ENCODE measurements at places on chromosomes 5 and 9. TPM values are rescaled to one million over a fixed set of nuclear protein-coding genes. Genes with fewer than 3 reads are reported as not detected.

GRCh38 chr5:91407204-91407603 is 24.1 kb upstream of the ARRDC3 start:
- DNase-seq = no peak

- DNase-seq = no peak
These were observed 318.6 kb downstream of the CDH9 start for GRCh38 chr5:26719803-26720202.

- DNase-seq = no peak
These were observed 133.4 kb upstream of the OTULINL start for GRCh38 chr5:14447958-14448911.

DNA sequence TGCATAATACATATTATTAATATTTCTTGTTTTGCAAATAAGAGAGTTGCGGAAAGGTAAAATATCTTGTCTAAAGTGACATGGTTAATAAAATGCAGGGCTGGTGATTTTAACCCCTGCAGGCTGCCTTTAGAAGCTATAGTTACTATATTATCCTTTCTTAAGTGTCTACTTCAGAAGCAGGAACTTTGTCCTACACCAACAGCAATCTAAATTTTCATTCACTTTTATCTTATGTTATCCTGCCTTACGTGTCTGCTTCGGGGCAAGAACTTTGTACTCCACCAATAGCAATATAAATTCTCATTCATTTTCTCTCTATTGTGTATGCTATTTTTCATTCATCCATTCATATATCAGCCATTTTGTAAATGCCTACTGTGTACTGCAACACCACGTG is 719.5 kb downstream of the TLR4 start:
- DNase-seq = no peak

GRCh38 chr5:151903243-151903653 is 21.4 kb downstream of the GLRA1 start:
- DNase-seq = peak; percentile 70

GRCh38 chr9:101311191-101311590 is 73.6 kb downstream of the BAAT start:
- no peak for DNase-seq

DNA sequence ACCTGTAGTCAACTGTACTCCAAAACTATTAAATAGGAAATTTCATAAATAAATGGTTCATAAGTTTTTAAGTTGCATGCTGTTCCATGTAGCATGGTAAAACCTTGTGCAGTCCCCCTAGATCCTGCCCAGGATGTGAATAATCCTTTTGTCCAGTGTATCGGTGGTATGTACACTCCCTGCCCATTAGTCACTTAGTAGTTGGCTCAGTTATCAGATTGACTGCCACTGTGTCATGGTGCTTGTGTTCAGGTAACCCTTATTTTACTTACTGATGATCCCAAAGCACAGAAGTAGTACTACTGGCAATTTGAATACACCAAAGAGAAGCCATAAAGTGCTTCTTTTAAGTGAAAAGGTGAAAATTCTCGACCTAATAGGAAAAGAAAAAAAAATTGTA is 134.2 kb downstream of the RNF180 start:
- DNase-seq = no peak

GRCh38 chr5:2656206-2656605 is 95.3 kb downstream of the IRX2 start:
- DNase-seq = no peak

DNA sequence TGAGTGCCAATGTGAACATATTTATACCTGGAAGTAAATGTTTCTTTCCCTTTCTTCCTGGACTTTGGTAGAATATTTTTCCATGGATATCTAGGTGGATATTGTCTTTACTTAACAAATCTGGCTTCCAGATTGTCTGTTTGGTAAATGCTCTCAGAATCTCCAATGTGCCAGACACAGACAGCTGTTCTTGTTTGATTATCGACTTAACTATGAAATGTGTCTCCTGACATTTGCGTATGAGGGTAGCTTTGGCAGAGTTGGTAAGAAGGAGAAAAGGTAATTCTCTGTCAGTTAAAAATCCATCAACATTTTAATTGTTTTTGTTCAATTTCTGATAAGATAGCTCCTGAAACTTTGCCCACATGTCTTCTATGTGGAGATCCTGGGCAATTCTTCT is 196.4 kb upstream of the NUDT12 start:
- DNase-seq = no peak

DNA sequence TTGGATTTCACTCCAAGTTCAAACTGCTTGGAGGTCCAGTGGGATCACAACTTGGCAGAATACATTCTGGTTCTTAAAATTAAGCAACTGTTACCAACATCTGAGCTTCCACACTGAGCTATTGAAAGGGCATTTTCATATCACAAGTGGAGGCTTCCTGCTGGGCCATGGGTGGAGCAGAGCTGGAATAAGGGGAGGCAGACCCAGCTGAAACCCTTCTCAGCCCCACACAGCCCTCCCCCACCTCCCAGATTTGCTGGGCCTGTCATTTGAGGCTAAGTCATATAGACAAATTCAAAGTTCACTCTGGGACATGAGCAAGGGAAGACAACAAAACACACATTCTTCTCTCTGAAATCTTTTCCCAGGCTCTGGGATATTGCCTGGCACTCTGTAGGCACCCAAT is 79.9 kb downstream of the ACTL7B start:
- no peak for DNase-seq

GRCh38 chr9:81108391-81108790 is 581.0 kb downstream of the TLE1 start:
- DNase-seq = no peak

DNA sequence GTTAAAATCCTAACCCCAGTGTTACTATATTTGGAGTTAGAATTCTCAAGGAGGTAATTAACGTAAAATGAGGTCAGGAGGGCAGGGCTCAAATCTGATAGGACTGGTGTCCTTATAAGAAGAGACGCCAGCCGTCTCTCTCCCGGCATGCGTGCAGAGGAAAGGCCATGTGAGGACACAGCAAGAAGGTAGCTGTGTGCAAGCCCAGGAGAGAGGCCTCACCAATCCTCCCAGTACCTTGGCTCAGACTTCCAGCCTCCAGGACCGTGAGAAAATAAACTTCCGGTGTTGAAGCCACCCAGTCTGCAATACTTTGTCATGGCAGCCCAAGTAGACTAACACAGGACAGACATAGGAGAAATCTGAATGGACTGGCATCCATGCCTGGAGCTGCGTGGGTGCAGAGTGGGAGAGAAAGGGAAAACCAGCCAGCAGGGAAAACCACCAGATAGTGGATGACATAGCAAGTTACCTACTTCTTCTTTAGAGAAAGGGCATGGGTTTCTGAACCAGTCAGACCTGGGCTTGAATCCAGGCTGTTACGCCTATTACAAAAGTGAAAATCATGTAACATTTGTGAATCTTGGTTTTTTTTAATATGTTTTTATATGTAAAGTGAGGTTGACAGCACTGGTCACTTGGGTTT is 89.2 kb downstream of the FSTL4 start:
- no peak for DNase-seq

DNA sequence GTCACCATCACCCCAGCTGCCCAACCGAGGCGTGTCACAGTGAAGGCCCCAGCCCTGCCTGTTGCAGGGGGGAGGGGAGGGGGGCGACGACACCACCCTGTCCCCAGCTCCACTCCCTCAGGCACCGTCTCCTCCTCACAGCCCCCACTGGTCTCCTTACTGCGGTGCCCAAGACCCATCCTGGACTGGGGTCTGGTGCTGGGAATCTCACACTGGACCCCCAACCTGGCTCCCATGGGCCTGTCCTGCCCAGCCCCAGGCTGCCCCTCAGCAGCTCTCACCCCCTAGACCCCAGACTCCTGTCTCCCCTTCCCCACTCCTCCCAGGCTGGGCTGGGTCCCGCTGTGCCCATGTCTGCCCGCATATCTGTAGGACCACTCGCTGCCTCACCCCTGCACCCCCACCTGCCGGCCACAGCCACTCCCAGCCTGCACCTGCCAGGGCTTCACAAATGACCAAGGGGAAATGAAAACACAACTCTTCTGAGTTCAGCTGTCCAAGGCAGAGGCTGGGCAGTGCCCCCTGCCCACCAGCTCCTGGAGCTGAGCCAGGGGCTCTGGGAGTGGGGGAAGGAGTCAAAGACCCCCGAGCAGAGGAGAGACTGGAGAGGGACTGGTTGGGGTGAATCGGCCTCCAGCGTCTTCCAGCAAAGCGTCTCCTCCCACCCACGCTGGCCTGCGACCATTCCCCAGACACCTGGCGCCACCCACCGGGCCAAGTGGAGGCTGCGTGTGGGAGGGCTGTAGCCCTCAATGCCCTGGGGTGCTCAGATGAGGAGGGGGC is 32.6 kb upstream of the EGFL7 start:
- DNase-seq = peak; percentile 84

- no peak for DNase-seq
These were observed 204.9 kb upstream of the TARS1 start for GRCh38 chr5:33235824-33236223.

- DNase-seq = no peak
These were observed 92.7 kb upstream of the PTCH1 start for GRCh38 chr9:95609426-95609825.

GRCh38 chr9:134182554-134183085 is 18.3 kb upstream of the RNU6ATAC start:
- DNase-seq = no peak

DNA sequence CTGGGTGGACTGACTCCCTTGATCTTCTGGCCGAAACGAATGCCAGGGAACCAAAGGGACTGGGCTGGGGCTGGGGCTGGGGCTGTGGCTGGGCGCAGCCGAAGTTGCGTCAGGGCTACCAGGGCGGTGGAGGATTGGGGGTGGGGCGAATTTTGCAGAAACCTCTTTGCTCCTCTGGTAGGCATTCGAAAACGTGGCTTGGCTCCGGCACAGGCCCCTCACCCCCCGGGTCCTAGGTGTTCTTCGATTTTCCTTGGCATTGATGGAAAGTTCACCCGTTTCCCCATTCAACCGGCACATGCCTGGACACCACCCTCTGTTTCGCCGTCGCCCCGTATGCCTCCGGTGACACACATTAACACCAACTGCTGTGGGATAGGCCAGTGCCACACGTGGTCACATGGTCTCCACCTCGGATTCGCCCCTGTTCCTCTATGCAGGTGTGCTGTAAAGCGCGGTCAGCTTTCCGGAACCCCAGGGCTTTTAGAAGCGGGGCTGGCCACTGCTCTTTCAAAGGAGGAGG is 477.1 kb downstream of the SPATA31A7 start:
- DNase-seq = peak; percentile 2

- no peak for DNase-seq
These were observed 56.3 kb downstream of the TSSK1B start for GRCh38 chr5:113378514-113378913.

VCAN gene
- 278 TPM for total RNA-seq

CTXN3 gene
- total RNA-seq = not detected

SLC36A3 gene
- total RNA-seq = not detected

HEMGN gene
- total RNA-seq = not detected

QRFP gene
- total RNA-seq = not detected

SPINK4 gene
- not detected for total RNA-seq

ARID3C gene
- not detected for total RNA-seq

Measured in H9 (cell line).